ENCODE measurements at places on chromosomes 16 and 17. TPM values are rescaled to one million over a fixed set of nuclear protein-coding genes. Genes with fewer than 3 reads are reported as not detected.
A peak's percentile ranks its signal among the peaks of the same experiment; 100 is the strongest.

- peak overlapping the region; percentile 94 for H3K27ac ChIP-seq
- peaks cover 15% of the 10 kb centered on the region for H3K4me1 ChIP-seq
- DNase-seq = no peak
- H3K27me3 ChIP-seq = no peaks in the 10 kb centered on the region
- H3K4me3 ChIP-seq = peak overlapping the region; percentile 42
Observed at GRCh38 chr17:58082341-58082869, 814 bp upstream of the DYNLL2 start.

GRCh38 chr17:54876656-54877195 is 23.9 kb upstream of the TOM1L1 start:
- H3K4me3 ChIP-seq = no peak overlapping the region
- no peak for DNase-seq
- H3K36me3 ChIP-seq = no peaks in the 10 kb centered on the region
- H3K4me1 ChIP-seq = no peaks in the 10 kb centered on the region
- no peaks in the 10 kb centered on the region for H3K27me3 ChIP-seq

DNA sequence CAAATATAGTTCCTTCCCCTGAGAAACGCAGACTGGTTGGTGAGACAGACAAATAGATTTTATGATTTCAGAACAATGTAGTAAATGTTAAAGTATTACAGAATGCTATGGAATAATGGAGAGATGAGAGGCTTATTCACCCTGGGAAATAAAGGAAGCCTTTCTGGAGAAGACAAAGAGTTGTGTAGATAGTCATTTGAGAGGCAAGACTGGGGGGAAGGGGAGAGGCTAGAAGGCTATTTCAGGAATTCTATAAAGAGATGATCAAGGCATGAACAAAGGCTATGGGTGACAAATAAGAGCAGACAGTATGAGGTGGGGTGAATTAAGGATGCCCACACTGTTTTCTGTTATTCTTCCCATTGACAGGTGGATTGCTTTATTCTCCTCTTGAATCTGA is 211.4 kb downstream of the GRIN2A start:
- H3K27me3 ChIP-seq = peaks cover 17% of the 10 kb centered on the region
- no peak for DNase-seq
- no peak overlapping the region for H3K4me3 ChIP-seq
- no peak overlapping the region for H3K27ac ChIP-seq

The LASP1 gene
- total RNA-seq = 180 TPM

DNA sequence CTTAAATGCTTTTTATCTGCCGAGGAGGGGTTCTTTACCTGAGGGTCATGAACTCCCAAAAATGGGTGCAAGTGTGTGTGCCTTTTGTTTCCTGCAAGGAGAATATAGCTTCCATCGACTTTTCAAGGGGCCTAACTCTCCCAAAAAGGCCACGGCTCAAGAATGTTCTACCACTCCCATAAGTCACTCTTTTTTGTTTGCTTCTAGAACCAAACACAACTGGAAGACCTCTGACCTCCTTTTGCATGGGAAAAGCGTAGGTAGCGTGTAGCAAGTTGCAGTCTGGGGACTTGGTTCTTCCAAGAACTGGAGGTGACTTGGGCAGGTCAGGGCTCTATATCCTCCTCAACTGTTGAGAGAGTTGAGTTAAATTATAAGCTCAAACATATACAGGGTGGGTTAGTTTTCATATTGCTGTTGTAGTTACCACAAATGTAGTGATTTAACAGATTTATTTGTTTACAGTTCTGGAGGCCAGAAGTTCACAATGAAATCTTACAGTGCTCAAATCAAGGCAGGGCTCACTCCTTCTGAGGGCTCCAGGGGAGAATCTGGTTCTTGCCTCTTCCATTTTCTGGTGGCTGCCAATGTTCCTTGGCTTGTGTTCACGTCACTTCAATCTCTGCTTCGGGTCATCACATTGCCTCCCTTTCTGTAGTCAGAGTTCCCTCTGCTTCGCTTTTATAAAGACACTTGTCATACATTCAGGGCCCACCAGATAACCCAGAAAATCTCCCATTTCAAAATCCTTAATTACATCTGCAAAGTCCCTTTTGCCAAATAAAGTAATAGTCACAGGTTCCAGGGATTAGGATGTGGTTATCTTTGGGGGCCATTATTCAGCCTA is 1.4 kb downstream of the TMEM97 start:
- no peak for DNase-seq
- H3K4me1 ChIP-seq = peaks cover 15% of the 10 kb centered on the region
- H3K27me3 ChIP-seq = no peaks in the 10 kb centered on the region

GRCh38 chr17:80791758-80792284 is 199.8 kb upstream of the CHMP6 start:
- no peak overlapping the region for H3K4me3 ChIP-seq
- H3K27me3 ChIP-seq = no peaks in the 10 kb centered on the region
- DNase-seq = no peak
- no peak overlapping the region for H3K27ac ChIP-seq
- no peaks in the 10 kb centered on the region for H3K36me3 ChIP-seq

DNA sequence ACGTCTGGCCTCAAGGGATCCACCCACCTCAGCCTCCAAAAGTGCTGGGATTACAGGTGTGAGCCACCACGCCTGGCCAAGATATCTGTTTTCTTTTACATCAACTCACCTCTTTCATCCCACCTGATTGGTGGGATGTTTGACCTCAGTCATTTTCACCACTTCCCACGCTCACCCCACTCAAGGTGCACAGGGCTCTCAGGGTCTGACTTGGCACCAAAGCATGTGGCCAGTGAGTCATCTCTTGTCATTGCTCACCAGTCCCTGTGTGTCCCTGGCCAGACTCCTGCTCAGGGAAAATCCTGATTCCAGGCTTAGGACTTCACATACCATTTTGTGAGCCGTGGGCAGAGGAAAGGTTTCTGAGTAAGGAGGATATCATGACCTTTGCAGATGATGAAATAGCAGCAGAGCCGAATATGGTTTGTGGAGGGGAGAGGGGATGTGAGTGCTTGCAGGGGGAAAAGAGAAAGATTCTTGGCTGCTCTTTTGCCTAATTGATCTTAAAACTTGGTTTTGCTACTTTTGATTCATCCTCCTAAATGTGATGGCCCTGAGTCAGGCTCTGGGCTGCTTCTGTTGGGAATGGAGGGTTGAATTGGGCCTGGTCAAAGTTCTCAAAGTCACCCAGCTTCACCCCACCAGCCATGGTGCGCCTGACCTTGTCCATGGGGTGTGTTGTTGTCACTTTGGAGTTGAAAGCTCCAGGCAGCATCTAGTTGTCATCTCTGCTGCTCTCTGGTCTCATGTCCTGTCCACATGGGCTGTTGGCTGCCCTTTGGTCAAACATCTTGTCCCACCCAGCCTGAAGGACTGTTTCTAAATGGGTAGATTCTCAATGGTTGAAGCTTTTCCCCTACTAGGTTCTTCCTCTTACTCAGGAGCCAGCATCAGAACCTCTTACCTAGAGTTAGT is 6.0 kb upstream of the KCNH6 start:
- H3K36me3 ChIP-seq = no peaks in the 10 kb centered on the region
- DNase-seq = no peak
- no peaks in the 10 kb centered on the region for H3K27me3 ChIP-seq
- H3K4me3 ChIP-seq = no peak overlapping the region
- no peak overlapping the region for H3K27ac ChIP-seq

The JUP gene
- 98.6 TPM for total RNA-seq

DNA sequence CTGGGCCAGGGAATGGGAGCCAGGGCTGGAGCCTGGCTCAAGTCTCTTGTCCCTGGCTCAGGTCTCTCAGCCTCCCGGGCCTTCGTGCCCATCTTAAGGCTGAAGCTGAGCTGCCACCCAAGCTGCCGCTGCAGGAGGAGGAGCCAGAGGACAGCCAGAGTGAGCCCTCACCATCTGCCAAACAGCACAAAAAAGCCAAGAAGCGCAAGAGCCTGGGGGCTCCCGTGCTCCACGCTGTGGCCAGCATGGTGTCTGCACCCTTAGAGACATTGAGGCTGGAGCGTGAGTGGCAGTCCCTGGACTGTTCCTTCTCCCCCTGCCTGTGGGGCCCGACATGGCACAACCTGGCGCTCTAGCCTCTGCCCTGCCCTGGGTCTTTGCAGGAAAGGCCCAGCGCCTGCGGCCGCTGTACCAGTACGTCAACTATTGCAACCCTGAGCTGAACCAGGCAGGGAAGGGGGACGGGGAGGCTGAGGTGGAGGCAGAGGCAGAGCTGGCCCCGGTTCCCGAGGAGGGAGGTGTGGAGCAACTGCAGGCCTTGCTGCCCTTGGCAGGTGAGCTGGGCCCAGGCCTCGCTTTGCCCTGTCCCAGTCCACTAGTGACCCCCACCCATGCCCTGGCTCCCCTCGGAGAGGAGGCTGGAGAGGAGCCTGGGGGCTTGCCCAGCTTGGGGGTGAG is 1.3 kb downstream of the C16orf86 start:
- peaks cover 25% of the 10 kb centered on the region for H3K4me1 ChIP-seq
- no peak overlapping the region for H3K4me3 ChIP-seq
- no peak overlapping the region for H3K27ac ChIP-seq
- DNase-seq = peak; percentile 82
- no peaks in the 10 kb centered on the region for H3K36me3 ChIP-seq

- no peak overlapping the region for H3K27ac ChIP-seq
- H3K27me3 ChIP-seq = no peaks in the 10 kb centered on the region
- no peaks in the 10 kb centered on the region for H3K4me1 ChIP-seq
- H3K36me3 ChIP-seq = no peaks in the 10 kb centered on the region
- H3K4me3 ChIP-seq = no peak overlapping the region
Observed at GRCh38 chr16:31695667-31696066, 168.0 kb downstream of the AHSP start.

The STX1B gene
- total RNA-seq = 20.2 TPM

The HBA1 gene
- 2.3 TPM for total RNA-seq

GRCh38 chr17:77189148-77189547 is 48.4 kb downstream of the SEC14L1 start:
- no peak overlapping the region for H3K4me3 ChIP-seq
- DNase-seq = no peak
- H3K4me1 ChIP-seq = no peaks in the 10 kb centered on the region

GRCh38 chr16:4936181-4936990 is 562 bp downstream of the PPL start:
- no peaks in the 10 kb centered on the region for H3K27me3 ChIP-seq
- peak overlapping the region; percentile 13 for H3K27ac ChIP-seq
- peak overlapping the region; percentile 94 for H3K4me3 ChIP-seq
- H3K36me3 ChIP-seq = no peaks in the 10 kb centered on the region

GRCh38 chr17:35668802-35669201 is 62.6 kb upstream of the RASL10B start:
- DNase-seq = no peak
- no peak overlapping the region for H3K27ac ChIP-seq
- no peaks in the 10 kb centered on the region for H3K27me3 ChIP-seq

The HP gene
- total RNA-seq = not detected

DNA sequence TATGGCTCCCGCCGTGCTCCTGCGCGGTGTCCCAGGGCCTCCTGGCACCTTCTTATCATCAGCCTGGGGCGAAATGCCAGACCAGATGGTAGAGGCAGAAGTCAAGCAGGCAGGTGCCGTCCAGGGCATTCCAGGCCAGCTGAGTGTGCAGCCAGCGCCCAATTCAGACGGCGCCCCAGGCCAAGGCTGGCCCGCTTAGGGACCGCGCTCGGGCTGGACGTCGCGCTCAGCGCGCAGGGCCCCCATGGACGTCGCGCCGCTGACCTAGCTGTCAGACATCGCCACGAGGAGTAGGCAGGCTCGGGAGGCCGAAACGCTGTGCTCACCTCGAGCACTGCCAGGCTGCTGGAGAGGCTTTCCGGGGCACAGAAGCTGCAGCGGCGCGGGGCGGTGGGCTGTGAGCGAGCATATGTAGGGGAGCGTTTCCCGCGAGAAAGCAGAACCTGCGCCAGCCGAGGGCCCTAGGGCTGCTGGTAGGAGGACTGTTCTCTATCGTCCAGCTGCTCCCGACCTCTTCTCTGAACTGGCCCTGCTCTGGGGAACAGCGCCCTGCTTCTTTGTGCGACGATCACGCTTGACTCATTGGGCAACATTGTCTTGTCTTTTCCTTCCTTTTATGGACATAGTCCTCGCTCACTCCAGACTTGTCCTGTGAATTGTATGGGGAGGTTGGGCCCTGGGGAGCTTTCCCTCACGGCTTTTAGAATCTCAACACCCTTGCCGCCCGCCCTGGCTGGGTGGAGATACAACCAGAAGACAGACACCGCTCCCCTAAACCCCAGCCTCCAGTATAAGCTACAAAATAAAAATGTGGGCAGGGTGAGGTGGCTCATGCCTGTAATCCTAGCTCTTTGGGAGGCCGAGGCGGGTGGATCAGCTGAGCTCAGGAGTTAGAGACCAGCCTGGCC is 8.4 kb upstream of the CA4 start:
- H3K36me3 ChIP-seq = no peaks in the 10 kb centered on the region
- no peak overlapping the region for H3K27ac ChIP-seq
- peak; percentile 69 for DNase-seq
- H3K4me3 ChIP-seq = peak overlapping the region; percentile 43

DNA sequence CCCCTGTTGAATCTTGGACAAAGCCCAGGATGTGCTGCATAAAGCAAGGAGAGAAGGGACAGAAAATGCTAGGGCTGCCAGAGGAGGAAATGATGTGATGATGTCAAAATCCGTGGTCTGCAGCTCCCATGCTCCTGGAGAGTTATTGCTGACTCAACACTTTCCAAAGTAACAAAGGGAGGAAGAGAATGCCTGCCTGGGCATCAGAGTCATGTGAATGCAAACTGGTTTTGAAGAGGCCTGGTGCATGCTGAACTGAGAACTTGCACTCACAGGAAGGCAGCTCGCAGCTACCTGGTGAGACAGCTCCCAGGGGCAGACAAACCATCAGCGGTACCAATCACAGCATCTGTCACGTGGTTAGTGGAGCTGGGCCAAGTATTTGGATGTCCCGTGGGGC is 2.8 kb downstream of the MARVELD3 start:
- no peak overlapping the region for H3K4me3 ChIP-seq
- H3K27me3 ChIP-seq = no peaks in the 10 kb centered on the region
- no peak overlapping the region for H3K27ac ChIP-seq
- no peak for DNase-seq
- peaks cover 12% of the 10 kb centered on the region for H3K4me1 ChIP-seq

DNA sequence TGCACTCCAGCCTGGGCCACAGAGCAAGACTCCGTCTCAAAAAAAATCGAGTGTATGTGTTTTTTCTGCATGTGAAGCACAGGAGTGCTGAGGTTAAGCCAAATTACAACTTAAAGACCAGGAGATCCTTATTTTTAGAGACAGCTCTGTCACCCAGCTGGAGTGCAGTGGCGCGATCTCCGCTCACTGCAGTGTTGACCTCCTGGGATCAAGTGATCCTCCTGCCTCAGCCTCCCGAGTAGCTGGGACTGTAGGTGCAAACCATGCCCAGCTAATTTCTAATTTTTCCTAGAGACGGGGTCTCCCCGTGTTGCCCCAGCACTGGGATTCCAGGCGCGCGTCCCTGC is 7.5 kb upstream of the PPP1R27 start:
- H3K36me3 ChIP-seq = peaks cover 26% of the 10 kb centered on the region
- H3K27ac ChIP-seq = no peak overlapping the region
- peaks cover 3% of the 10 kb centered on the region for H3K4me1 ChIP-seq
- DNase-seq = no peak
- no peak overlapping the region for H3K4me3 ChIP-seq

Measured in H1 (cell line).